ENCODE measurements at places on chromosomes 11 and 22.

- DNase-seq, result peak; percentile 62
Observed at GRCh38 chr11:10943968-10944367, 86.1 kb upstream of the ZBED5 start.

GRCh38 chr22:35330258-35330861 is 30.7 kb downstream of the TOM1 start:
- peak; percentile 91 for DNase-seq

DNA sequence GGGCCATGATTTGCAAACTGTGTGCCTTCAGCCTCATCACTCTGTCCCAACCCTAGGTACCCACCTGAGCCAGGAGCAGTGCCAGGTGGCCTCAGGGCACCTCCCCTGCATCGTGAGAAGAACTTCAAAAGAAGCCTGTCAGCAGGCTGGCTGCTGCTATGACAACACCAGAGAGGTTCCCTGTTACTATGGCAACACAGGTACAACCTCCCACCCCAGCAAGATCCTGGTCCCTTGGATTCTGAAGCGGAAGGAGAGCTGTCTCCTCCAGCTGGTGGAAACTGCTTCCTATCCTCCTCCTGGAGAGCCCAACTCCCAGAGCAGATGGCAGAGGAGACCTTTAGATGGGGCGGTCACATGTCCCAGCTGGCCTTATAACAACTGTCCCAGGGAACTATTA is 2.9 kb downstream of the ZP1 start:
- DNase-seq, result no peak

DNA sequence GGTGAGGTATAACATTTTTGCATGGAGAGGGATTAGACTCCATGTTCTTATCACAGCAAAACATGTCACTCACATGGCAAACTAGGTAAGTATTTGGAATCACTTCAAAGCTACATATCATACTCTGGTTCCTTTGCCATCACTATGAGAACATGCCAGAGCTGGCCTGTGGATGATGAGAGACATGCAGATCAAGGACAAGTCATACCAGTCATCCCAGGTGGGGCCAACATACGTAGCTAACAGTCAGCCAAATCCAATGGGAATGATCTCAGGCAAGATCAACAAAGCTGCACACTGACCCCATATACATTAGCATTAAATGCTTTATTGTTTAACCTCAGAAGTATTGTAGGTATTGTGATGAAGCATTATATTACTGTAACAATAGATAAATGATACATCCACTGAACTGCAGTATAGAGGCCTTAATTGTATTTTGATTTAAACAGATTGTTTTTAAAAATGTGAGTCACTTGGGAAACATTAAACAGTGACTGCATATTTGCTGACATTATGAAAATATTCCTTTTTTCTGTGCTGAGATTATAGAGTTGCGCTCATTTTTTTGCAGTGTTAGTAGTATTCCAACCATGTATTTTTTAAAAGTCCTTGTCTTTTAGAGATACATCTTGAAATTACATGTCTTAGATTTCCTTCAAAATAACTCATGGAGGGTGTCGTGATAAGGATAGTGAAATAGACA is 37.3 kb upstream of the ARL14EP start:
- DNase-seq, result no peak

GRCh38 chr11:110177086-110177456 is 83.9 kb downstream of the ZC3H12C start:
- DNase-seq, result no peak

GRCh38 chr11:16946477-16947282 is 67.5 kb downstream of the PLEKHA7 start:
- no peak for DNase-seq

DNA sequence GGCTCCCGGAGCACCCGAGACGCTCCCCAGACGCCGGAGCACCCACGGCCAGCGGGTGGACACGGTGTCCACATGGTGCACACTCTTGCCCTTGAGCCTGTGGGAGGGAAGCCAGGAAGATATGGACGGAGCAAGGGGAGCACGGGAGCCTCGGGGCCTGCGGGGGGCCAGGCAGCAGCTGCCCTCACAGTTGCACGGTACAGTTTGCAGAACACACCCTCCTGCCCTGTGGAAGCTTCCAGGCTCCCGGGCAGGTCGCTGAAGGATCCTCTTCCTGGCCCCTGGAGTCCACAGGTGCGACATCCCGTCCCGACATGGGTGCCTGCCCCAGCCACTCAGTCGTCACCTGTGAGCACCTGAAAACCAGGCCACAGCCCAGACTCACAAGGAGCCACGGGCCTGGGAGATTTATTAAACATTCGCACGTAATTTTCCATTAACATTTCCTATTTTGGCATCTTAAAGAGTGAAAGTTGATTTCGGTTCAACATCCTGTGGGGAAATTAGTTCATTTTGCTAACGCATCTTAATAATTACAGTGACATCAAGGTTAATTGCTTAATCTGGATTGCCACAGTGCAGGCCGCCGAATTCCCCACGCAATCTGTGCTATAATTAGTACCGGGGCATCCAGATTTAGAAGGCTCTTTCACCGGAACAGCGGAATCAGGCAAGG is 253.3 kb downstream of the BRD1 start:
- no peak for DNase-seq

DNA sequence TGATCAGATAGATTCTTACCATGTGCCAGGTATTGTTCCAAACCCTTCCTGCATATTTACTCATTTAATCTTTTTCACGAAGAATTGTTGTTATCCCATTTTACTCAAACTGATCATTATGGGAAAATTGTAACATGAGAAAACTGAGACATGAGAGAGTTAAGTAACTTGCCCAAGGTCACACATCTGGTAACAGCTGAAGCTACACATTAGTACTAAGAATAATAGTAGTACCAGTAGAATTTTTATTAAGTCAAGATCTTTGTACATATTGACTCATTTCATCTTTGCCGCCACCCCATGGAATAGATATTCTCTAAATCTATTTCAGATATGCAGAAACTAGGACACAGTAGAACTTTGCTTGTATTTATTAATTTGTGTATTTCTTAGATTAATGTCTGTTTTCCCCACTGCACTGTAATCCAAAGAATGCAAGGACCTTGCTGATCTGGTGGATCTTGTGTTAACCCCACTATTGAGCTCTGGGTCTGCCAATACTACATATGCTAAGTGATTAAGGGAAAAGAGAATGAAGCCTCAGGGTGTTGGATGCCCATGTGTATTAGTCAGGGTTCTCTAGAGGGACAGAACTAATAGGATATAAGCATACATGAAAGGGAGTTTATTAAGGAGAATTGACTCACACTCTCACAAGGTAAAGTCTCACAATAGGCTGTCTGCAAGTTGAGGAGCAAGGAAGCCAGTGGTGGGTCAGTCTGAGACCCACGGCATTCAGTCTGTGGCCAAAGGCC is 72.8 kb downstream of the PARVA start:
- DNase-seq, result no peak

DNA sequence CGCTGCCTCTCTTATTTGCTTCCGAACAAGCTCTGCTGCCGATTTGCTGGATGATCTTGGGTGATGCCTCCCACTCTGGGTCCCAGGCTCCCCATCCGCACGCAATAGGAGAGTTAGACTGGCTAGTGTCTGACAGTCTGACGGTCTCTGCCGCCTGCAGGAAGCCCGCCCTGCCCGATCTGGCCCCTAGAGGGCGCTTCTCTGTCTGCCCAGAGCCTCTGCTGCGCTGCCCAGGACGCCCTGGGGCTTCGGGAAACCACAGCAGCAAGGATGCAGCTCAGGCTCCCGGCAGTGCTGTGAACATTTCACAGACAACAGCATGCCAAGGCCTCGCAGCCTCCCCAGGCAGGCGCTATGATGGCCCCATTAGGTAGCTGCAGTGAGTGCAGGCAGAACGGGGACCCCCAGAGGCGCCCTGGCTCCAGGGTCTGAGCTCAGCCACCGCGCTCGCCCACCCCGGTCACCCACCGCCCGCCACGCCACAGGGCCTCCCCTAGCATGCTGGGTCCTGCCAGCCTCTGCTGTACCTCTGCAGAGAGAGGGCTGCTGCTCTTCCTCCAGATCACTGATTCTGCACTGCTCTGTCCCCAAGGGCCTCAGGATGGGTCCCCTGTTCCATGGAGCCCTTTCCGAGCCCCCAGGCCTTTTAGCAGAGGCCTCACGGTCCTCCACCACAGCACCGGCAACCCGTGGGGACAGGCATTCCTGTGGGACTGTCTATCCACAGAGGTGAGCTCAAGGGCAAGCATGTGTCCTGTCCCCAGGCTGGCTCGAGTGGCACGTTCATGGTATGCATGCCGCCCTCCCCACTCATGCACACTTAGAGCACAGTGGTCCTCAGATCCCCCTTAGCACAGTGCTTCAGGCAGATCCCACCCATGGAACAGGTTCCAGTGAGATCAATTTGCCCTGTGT is 4.3 kb upstream of the BAIAP2L2 start:
- peak; percentile 86 for DNase-seq

- DNase-seq, result peak; percentile 48
Observed at GRCh38 chr11:128745311-128746136, 51.7 kb downstream of the FLI1 start.

- DNase-seq, result no peak
Observed at GRCh38 chr22:40766956-40767355, 52.2 kb downstream of the SLC25A17 start.

DNA sequence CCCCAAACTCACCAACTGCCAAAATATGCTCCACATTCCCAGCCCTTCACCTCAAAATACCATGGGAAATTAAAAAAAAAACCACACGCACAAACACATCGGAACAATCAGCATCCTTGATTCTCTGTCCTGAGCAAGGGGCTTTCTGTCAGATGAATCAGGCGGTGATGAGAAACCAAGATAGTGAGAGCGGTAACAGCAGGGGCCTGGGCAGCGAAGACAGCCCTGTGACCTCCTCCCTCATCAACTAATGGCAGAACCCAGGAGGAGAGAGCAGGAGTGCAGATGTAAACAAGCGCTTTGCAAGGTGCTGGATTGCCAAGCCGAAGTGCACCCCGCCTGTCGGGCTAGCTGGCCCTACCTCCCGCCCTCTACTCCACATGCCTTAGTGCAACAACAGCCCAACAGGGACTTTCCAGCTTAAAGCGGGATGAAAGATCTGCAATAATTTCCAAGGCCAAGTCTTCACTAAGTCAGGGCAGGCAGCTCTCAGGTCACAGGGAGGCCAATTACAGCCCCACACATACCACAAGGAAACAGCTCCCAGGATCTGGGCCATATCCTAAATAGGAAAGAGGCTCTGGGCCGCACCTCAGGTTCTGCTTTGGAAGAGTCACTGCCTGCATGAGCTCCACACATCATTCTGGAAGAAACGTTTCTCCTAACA is 72.2 kb upstream of the BID start:
- DNase-seq, result no peak

- peak; percentile 65 for DNase-seq
Observed at GRCh38 chr22:44567846-44568493, 69.9 kb upstream of the RTL6 start.

GRCh38 chr11:69374110-69374945 is 80.4 kb downstream of the MYEOV start:
- DNase-seq, result no peak

GRCh38 chr22:35214968-35215367 is 42.3 kb upstream of the HMGXB4 start:
- no peak for DNase-seq

DNA sequence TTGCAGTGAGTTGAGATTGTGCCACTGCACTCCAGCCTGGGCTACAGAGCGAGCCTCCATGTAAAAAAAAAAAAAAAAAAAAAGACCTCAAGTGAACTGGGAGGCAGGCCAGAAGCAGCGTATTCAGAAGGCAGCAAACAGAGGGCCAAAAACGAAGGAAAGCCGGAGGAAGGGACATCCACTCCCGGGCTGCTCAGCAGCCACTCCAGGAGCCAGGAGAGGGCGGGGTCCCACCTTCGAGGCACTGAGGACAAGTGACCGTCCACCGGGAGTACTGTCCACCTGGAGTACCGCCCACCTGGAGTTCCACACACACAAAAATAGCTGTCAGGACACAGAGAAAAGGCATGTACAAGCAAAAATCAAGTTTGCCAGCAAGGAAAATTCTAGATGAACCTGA is 5.5 kb downstream of the TOLLIP start:
- no peak for DNase-seq

DNA sequence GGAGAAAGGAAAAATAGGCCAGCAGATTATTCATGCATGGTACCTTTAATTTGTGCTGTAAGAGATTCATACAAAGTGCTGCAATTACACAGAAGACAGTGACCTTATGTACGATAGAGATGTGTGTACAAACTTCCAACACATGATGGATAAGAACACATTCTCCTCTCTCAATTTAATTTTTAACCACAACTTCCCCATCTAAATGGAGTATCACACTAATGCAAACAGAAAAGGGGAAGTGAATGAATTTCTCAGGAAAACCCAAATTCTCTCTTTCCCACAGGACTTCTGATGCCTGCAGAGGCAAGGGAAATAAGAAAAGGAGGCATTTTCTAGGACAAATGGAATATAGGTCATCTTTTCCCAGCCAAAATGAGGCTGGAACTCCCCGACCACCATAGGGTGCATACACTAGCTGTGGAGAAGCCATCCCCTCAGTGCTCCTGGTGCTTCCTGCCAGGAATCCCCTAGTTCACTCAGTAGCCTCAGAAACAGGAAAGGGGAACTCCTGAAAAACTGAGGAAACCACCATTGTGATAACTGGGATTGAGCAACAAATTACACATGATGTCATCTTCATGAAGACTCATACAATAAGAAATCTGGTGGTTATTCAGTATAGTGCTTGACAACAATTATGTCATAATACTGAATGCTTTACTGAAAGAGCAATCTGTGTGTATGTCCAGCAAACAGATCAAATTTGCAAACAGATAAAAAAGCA is 22.4 kb downstream of the MMP10 start:
- peak; percentile 88 for DNase-seq

GRCh38 chr11:43898574-43898973 is 17.9 kb downstream of the ALKBH3 start:
- no peak for DNase-seq

DNA sequence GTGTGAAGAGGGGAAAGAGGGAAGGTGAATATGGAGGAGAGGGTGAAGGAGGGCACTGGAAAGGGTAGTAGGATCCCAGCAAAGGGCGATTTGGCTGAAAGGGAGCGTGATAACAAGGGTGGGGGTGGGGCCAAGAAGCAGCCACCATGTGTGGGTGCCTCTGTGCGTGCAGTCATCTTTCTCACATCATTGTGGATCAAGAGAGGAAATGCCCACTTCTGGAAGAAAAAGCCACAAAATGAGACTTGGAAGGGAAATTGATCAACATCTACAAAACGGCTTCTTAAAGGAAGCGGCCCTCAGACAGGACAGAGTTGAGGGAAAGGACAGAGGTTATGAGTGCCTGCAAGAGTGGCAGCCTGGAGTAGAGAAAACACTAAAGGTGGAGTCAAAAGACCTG is 1.2 kb upstream of the CXCR5 start:
- no peak for DNase-seq

DNA sequence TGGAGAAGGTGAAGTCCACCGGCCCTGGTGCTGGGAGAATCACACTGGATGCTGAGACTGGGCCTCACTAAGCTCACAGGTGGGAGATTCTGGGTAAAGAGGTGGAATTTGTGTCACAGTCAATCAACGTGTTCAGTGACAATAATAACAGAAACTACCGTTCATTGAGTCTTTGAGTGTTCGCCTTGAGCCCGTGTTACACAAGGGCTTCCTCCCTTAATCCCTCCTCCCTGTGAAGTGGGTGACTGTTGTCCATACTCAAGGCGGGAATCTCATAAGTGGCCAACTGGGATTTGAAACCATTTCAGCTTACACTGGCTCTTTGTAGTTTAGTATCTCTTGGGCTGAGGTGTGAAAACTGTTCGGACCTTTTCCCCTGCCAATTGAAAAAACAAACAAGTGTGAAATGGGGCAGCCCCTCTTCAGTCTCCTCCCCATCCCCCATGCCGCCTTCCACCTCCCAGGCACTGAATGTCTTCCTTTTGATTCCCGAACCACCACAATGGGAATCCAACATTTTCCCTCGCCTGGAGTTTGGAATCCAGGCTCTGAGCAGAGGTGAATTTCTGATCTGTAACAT is 502.4 kb downstream of the MIAT start:
- DNase-seq, result no peak

GRCh38 chr11:29019960-29020683 is 911.9 kb downstream of the METTL15 start:
- DNase-seq, result peak; percentile 68
